Thymus (tissue), 14 donors: ENCODE measurements at places on chromosomes 12 and 14.

GRCh38 chr12:56317675-56318074 lies 1.9 kb upstream of the CNPY2 start:
- no peak for DNase-seq

DNA sequence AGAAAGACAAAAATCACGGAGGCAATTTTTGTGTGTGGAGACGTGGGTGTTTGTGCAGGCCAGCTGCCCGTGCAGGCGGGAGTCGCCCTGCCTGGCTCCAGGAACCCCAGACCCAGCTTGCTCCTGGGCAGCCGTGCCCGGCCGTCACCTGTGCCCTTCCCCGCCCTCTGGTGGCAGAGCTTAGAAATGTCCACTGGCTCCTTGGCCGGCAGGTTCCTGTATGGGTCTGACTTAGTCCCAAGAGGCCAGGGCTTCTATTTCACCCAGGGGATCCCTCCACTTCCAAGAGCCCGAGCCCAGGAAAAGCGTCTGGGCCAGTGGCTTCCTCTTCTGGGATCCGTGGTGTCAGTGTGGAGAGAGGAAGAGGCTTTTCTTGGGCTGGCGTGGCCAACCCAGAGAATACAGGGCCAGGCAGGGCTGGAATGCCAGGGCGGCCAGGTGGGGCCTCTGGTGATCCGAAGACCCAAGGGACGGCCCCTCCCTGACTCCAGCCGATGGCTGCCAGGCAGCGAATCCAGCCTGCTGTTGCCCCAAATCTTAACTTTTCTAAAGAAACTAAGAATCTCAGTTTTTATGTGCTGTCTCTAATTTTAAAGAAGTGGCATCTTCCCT lies 120.9 kb downstream of the TMEM132C start:
- DNase-seq: no peak

DNA sequence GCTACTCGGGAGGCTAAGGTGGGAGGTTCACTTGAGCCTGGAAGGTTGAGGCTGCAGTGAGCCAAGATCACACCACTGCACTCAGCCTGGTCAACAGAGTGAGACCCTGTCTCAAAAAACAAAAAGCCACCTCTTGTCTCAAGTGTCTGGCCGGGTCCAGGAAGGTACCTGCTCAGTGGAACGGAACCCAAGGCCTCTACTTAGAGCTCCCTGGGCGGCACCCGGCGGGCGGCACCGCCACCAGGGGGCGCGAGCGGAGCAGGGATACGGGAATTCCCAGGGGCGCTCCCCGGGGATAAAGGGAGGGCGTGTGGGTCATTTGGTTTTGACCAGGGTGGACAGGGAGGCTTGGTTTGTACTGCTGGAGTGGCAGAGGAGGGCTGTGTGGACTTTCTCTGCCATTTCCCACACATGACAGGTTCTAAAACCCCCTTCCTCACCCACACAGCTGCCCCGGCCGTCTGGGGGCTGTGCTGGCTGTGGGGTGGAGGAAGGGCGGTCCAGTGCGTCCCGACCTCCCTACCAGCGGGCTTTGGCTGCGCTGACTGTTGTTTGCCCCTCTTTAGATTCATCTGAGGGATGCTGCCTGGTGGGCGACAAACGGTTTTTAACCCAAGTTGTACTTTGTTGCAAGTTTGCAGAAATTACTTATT lies 91.4 kb downstream of the SETD3 start:
- DNase-seq: peak; percentile 26

- no peak for DNase-seq
These were observed 145.5 kb upstream of the IGF1 start for GRCh38 chr12:102625819-102626218.

- no peak for DNase-seq
These were observed 129.8 kb downstream of the ACSS3 start for GRCh38 chr12:81207664-81208063.

GRCh38 chr12:45433441-45433868 lies 217.6 kb downstream of the ANO6 start:
- no peak for DNase-seq

- no peak for DNase-seq
These were observed 30.1 kb upstream of the RESF1 start for GRCh38 chr12:31929027-31929526.

GRCh38 chr14:71206766-71207371 lies 299.6 kb downstream of the PCNX1 start:
- no peak for DNase-seq
